Activated naive CD8-positive, alpha-beta T cell treated with anti-CD3 and anti-CD28 coated beads, Interleukin-2, amount 50 U/mL, for 16 hours (primary cell): ENCODE measurements at places on chromosomes 5 and 9.

GRCh38 chr5:33235304-33235703, 205.5 kb upstream of the TARS1 start:
- DNase-seq = no peak

GRCh38 chr5:167642181-167642580, 649.3 kb upstream of the WWC1 start:
- no peak for DNase-seq

DNA sequence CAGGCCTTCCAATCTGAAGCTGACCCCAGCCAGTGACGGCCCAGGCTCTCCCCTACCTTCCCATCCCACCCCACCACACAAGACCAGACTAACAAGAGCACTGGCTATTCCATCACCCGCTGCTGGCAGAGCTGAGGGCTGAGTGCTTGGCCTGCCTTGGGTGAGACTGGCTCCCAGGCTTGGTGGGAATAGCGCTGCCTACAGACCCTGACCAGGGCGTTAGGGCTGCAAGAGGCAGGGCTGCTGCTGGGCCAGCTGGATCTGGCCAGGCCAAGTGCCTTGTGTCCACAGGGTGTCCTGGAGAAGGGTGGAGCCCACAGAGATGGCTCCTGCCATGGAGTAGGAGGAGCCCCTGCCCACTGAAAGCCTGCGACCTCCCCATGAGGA, 31.6 kb upstream of the ANGPTL2 start:
- no peak for DNase-seq

DNA sequence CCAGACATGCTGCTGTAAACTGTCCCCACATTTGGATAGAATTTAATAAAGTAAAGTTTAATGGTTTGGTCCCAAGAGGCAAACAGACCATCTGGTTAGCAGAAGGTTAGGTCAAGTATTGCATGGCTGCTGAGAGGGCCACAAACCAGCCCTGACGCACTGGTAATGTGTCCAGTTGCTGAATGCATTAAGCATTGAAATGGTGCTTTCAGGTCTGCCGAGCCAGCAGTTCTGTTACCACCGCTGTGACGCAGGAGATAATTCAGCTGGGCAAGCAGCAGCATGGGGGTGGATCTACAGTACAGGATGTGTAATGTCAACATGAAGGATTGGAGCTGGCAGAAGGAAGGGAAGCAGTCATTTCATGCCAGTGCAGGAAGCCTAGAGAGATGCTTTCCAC, 16.0 kb downstream of the ZNF462 start:
- DNase-seq = no peak

- DNase-seq = no peak
Observed at GRCh38 chr5:175895686-175896102, 24.3 kb downstream of the CPLX2 start.

- DNase-seq = no peak
Observed at GRCh38 chr5:154368041-154368800, 77.6 kb upstream of the SAP30L start.

- DNase-seq = no peak
Observed at GRCh38 chr5:50655810-50656205, 10.6 kb upstream of the PARP8 start.

GRCh38 chr9:127987103-127987614, 6.4 kb upstream of the EEIG1 start:
- DNase-seq = no peak

GRCh38 chr5:174688441-174689354, 35.7 kb upstream of the MSX2 start:
- DNase-seq = no peak

DNA sequence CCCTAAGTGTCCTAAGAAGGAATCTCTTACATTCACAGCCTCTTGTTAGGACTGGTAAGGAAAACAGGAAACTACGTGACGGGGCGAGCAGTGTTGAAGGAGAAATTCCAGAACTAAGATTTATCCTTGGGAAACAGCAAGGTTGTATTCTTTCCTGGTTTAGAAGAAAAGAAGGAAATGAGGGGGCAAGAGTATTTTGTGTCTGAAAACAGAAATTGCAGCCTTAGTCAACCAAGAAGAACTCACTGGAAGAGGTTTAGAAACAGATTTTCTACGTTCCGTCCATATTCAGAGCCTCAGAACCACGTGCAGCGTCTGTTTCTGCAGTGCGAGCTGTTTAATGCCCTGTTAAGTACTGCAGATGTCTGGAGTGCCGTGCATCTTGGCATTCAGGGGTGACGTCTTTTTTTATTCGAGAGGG, 75.2 kb downstream of the GOLPH3 start:
- DNase-seq = no peak

DNA sequence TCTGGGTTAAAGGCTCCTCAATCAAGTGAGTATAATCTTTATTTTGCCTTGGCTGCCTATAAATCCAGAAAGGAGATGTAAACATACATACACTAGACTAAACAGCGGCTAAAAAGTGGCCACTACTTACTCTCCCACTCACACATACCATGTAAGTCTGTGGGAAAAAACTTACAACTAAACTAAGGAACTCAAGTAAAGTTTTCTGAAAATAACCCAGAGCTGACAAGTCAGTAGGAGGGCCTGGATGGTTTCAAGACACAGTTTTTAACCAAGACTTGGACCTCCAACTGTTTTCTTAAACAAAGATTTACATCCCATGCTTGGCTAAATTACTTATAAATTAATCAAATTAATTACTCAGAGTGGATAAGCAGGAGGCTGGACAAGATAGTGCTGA, 64.5 kb downstream of the CEP120 start:
- DNase-seq = no peak

- no peak for DNase-seq
Observed at GRCh38 chr9:107090218-107090617, 192.9 kb upstream of the RAD23B start.

GRCh38 chr5:6397536-6398269, 19.4 kb upstream of the MED10 start:
- DNase-seq = no peak

- no peak for DNase-seq
Observed at GRCh38 chr5:74243634-74244033, 396.9 kb downstream of the ENC1 start.

- DNase-seq = no peak
Observed at GRCh38 chr5:44565902-44566301, 176.7 kb upstream of the FGF10 start.

DNA sequence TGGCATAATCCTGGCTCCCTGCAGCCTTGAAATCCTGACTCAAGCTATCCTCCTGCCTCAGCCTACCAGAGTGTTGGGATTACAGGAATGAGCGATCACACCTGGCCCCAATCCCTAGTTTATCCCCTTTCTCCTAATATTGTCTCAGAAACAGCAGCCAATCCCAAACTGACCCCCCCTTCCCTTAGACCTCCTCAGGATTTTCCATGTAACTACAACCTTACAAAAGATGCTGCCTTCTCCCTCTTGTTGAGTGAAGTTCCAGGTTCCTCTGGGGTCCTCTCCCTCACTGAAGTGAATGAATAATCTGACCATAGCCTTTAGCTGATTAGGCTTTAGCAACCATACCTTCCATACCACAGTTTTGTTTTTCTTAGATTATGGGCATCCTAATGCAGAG, 25.9 kb upstream of the MSANTD3 start:
- DNase-seq = no peak

DNA sequence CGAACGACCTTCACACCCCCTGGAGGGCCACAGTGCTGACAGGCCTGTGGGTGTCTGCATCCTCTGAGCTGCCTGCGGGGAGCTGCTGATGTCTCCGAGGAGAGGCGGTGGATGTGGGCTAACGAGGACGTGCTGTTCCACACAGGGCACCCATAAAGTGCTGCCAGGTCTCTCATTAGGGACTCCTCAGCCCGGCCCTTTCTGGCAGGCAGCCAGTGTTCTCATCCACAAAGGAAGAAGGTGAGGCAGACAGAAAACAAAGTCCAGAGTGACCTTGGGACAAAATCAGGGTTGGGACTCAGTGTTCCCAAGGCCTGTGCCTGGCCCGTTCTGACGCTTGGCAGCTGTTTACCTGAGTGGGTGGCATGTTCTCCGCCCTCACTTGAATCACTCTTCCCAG, 29.3 kb downstream of the CARTPT start:
- no peak for DNase-seq

DNA sequence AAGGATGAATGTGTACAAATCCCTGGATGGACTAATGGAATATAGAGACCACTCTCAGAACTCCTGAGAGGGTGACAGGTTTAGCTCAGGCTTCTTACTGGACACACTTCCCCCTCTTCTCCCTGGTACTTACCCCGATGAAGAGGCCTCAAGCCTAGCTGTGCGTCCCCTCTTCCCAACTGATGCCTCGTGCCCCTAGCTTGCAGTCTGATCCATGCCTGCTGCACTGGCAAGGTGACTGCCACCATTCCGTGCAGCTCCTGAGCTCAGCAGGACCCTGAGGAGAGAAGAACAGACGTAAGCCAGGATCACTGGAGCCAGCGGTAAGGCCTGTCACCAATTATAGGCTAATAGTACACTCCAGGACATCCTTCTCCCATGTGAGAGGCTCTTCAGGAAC, 5.5 kb upstream of the STOML2 start:
- DNase-seq = no peak

DNA sequence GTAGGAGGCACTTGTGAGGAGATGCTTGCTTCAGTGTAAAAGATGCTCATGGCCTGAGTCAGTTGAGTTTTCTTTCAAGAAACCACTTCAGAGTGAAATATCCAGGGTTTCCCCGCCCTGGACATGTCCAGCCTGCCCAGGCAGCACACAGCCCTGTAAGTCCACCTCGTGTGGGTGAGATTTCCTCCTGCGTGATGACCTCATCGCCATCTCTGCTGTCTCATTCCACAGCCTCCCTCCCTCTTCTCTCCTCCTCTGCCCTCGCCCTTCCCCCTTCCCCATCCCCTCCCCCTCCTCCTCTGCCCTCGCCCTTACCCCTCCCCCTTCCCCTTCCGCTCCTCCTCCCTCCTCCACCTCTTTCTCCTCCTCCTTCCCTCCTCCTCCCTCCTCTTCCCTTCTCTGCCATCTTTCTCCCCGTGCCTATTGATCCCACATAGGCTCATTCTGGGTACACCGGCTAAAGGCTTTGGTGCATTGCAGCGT, 34.0 kb upstream of the NCS1 start:
- DNase-seq = no peak

GRCh38 chr9:36939214-36939613, 94.9 kb downstream of the PAX5 start:
- no peak for DNase-seq

- DNase-seq = no peak
Observed at GRCh38 chr9:111360881-111361280, 30.9 kb upstream of the OR2K2 start.

DNA sequence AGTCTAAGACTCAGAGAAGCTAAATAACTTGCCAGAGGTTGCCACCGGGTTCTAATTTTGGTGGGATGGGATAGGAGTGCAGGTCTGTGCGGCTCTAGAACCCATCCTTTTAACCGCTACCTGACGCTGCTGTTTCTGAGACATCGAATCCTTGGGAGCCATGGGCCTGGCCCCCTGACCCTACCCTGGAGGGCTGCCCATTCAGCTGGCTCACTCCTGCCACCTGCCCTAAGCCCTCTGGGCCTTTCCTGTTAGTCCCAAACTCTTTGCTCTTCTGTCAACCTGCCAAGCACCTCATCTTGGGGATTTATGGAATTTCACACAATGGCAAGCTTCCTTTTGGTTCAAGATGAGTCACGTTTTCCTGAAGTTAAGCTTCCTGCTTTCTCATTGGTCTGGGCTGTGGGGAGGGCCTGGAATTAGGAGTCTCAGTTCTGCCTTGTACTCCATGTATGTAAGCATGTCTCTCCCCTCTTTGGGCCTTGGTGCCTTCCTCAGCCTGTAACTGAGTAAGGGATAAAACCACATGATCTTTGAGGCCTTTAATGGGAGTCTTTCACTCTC, 26.6 kb downstream of the ENHO start:
- DNase-seq = no peak

GRCh38 chr9:126166866-126167265, 159.8 kb upstream of the MVB12B start:
- no peak for DNase-seq

- DNase-seq = no peak
Observed at GRCh38 chr9:128675382-128675781, 13.6 kb upstream of the SET start.

DNA sequence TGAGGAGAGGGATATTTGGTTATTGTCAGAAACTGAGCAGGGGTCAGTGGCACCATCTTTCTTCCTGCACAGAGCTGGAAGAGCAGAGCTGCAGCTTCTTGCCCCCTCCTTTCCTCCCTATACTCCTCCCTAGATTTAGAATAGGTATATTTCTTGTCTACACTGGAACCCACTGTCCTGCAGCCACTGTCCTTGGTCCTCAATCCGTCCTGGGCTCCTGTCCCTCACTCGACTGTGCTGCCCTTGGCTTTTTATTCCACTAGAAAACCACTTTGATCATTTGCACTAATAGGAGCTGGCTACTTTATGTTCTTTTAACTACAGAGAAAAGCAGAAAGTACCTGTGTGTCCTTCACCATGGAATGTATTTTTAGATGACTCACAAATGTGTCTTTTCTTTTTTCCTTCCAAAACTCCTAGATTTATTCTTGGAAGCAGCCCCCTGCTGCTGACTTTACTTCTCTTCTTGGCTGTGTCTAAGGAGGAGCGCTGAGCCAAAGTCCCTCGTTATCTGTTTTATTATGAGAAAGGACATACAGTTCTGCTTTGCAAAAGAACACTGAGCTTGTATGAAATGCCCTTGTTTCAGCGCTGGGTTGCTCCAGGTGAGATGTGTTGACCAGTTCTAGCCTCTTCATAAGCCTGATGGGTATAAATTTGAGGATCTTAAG, 150.9 kb downstream of the SEMA6A start:
- DNase-seq = no peak

GRCh38 chr9:136354592-136355085, 8.9 kb downstream of the DNLZ start:
- no peak for DNase-seq

- no peak for DNase-seq
Observed at GRCh38 chr5:38079620-38080402, 178.5 kb upstream of the EGFLAM start.

- DNase-seq = no peak
Observed at GRCh38 chr5:124317451-124317850, 429.0 kb downstream of the ZNF608 start.

GRCh38 chr9:17622141-17622540, 43.3 kb downstream of the SH3GL2 start:
- DNase-seq = no peak

DNA sequence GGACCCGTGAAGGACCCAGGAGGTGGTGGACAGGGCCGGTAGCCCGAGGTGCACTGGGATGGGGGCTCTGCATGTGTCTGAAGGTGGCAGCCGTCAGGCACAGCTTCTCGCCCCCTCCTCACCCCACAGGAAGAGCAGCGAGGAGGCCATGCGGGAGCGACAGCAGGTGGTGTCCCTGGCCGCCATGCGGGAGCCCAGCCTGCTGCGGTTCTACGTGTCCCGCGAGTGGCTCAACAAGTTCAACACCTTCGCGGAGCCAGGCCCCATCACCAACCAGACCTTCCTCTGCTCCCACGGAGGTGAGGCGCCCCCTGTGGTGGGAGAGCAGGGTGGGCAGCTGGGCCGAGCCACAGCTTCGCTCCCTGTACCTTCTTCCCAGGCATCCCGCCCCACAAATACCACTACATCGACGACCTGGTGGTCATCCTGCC, 39.9 kb downstream of the USP20 start:
- no peak for DNase-seq
